Skeletal muscle cell (primary cell): ENCODE measurements at places on chromosomes 7 and 10.
A peak's percentile ranks its signal among the peaks of the same experiment; 100 is the strongest.

- DNase-seq: no peak
Measured at GRCh38 chr7:139562961-139563565, 39.6 kb downstream of the CLEC2L start.

- DNase-seq: no peak
Measured at GRCh38 chr7:142581341-142581740, 167.9 kb upstream of the PRSS1 start.

DNA sequence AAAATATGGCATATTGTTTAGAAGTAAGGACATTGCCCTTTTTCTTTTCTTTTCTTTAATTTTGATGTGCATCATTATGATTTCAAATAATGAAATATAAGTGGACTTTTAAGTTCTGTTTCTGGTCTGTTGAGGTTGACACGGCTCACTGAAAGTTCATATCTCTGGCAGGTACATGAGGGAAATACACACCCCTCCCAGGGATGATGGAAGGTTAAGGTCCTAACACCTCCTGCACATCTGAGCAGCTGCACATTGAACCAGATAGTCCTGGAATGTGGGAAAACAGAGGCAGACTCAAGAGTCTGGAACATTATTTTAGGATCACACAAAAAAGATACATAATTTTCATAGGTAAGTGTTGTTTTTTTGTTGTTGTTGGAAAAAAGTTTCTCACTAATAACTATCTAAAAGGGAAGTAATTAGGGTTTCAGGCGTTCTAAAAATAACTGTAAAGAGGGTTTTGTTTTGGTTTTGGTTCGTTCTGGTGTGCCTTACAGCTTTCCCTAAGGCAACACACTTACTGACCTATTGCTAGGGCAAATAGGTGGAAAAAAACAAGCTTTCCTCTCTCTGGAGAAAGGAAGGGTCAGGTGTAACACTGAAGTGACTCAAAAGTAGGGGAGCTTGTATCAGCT lies 201.2 kb upstream of the PRKCQ start:
- DNase-seq: no peak

DNA sequence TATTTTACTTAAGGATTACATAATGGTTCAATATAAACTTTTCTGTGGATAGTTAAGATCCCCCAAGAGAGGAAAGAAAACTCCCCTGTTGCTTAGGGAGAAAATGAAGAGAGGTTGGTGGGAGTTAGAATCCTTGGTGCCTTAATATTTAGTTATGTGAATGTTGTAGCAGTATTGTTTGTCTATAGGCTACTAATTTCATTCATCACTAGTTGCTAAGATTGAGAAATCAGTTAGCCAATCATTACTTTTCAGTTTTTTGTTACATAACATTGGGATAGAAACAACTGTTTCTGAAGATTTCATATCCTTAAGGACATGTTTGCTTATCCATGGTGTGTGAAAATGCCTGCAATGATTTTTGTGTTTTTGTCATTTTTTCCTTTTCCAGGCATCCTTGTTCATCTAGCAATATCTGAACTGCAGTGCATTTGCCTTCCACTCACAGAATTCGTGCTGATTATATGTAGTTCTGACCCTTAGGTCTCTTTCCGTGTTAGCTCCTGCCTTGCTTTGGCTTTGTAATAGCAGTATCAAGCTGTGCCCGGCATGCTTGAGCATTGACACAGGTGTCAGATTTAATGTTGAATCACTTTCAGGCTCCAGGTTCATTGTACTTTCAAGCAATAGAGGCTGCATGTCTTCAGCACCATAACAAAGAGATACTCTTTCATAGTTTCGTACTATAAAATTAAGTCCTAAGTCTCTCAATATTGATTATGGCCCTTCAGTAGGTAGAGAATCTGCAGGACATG lies 85.0 kb downstream of the PODXL start:
- DNase-seq: no peak

GRCh38 chr7:1610678-1611302 lies 41.0 kb upstream of the PSMG3 start:
- no peak for DNase-seq

GRCh38 chr7:99713995-99714570 lies 20.9 kb downstream of the CYP3A7 start:
- no peak for DNase-seq

DNA sequence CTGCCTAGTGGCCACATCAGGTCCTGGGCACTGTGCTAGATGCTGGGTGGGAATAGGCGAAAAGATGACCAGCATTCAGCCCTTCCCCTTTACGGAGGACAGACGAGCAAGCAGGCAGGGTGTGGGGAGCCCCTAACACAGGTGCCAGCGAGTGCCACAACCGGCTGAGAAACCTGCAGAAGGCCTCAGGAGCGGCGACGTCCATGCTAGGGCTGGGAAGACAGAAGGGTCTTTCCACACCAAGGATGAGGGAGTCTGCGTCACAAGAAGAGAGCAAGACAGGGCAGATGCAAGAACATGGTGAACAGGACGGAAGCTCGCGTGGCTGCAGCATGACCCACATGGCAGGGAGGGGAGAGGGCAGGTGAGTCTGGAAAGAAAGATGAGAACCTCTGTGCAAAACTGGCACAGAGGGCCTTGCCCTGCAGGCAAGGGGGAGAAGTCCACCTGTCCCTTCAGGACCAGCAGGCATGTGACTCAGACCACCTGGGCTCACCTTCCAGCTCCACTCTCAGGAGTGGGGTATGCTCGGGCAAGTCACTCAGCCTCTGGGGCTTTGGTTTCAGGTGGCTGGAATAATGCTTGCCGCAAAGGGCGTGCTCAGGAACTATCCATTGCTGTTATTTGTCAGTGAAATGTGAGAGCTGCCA lies 36.6 kb downstream of the KCNH2 start:
- DNase-seq: no peak

DNA sequence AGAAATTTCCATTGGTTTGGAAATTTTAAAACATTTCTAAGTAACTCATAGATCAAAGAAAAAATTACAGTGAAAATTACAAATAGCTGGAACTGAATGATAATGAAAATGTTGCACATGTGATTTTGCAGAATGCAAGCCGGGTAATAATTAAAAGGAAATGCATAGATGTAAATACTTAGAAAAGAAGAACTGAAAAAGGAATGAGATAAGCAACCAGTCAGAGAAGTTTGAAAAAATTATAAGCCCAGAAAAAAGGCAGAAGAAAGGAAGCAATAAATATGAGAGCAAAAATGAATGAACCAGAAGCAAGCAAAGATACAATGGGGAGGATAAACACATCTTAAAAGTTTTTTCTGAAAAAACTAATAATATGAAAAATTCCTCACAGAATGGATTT lies 3.2 kb upstream of the TMEM273 start:
- DNase-seq: no peak

GRCh38 chr7:351681-352480 lies 61.9 kb downstream of the FOXL3 start:
- DNase-seq: no peak

- no peak for DNase-seq
Measured at GRCh38 chr7:25353732-25354131, 125.4 kb upstream of the NPVF start.

DNA sequence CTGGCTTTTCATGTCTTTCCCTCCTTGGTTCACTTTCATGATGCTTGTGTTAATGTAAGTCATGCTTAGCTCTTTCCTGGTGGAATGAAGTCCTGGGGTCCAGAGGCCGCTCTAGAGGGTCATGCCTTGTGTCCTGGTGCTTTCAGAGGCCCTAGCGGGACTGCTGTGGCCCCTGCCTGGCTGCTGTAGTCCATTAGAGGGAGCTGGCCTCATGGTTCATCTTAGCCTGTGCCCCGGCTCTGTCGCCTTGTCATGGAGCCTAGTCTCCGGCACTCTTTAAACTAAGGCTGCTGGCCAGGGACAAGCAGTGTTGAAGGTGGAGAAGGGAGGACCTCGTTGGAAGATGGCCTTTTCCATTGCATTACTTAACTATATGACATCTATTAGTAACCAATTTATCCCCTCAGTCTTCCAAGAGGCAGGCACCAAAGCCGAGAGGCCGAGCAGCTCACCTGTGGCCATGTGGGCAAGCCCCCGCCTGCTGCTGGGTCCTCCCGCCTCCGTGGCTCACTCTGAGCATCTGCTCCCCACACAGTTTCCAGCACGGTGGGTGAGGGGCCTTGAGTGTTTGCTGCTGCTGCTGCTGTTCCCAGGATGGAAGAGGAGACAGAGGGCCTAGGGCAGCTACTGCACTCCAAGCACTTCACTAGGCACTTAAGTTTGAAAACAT lies 5.0 kb upstream of the NDUFB2 start:
- DNase-seq: no peak

DNA sequence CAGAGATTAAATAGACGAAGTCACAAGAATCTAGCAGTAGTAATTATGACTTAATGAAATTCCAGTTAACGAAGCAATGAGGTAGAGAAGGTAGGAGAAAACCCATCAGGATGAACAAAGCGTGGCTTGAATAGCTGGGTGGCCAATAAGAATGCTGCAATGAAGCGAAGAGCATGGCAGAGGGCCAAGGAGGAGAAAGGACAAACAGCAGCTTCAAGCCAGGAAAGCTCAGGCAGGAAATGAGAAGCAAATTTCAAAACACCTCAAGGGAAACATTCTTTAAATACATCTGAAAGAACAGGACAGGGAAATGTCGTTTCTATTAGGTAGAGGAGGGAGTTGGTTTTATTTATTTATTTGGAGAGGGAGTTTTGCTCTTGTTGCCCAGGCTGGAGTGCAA lies 122.5 kb downstream of the KIAA1217 start:
- DNase-seq: no peak

- no peak for DNase-seq
Measured at GRCh38 chr7:54252256-54253035, 289.7 kb upstream of the VSTM2A start.

- no peak for DNase-seq
Measured at GRCh38 chr10:19164461-19164860, 115.9 kb downstream of the MALRD1 start.

GRCh38 chr7:31462636-31463035 lies 51.3 kb upstream of the ITPRID1 start:
- no peak for DNase-seq

GRCh38 chr7:19677180-19677579 lies 31.7 kb downstream of the POLR1F start:
- DNase-seq: no peak

DNA sequence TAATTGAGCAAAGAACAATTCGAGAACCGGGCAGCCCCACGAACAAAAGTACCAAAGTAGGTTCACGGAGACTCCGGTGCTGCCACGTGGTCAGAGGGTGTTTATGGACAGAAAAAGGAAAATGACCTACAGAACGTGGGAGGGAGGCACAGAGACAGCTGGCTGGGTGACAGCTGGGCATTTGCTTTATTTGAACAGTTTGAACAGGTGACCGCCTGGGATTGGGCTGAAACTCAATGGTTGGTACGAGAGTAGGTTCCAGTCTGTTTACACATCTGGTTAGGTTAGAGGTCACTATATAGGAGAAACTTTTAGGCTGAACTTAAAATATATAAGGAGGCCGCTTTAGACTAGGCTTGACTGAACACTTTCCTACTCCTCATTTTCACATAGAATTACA lies 50.6 kb upstream of the CELF2 start:
- DNase-seq: peak; percentile 33

- no peak for DNase-seq
Measured at GRCh38 chr10:106038246-106038645, 1126.3 kb downstream of the SORCS1 start.

DNA sequence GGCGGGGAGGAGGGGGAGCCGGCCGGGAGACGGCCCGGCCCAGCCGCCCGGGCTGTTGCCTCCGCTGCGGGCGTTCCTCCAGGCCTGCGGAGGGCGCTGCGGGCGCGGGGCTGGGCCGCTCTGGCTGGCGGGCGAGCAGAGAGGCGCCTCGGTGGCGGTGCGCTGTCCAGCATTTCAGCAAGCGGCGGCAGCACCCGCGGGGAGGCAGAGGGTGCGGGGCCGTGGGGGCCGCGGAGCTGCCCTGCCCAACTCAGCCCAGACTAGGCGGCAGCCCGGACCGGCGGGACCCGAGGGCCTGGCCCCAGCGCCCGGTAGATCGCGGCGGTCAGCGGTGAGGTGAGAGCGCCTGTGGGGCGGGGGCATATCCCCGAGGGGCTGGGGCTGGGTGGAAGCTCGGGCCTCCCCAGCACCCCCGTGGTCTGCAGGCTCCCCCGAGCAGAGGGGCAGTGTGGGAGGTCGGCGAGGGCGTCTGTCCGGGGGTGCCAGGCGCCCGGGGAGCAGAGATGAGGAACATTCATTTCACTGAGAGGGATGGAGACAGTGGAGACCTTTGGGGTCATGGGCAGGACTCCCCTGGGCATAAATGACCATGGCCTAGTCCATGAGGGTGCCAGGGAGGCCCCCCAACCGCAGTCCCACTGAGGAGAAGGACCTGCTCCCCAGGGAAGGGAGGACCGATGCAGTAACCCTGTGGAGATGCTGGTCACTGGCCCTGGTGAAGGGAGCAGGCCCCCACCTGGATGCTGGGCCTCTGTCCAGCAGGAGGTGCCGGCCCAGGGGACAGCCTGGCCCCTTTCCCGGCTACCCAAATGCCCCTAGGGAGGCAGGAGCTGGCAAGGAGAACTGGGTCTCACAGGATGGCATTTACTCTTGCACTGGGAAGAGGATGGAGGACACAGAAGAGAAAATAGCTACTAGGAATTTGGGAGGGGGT lies at the start of gene SRRM3:
Gene SRRM3 (plus strand): TSS at position 165 of the 934 bp plus-strand sequence. CDS start 33,171 bp downstream, outside the sequence.
- DNase-seq: peak; percentile 19
